Right ventricle myocardium inferior (tissue), 1 donor: ENCODE measurements at places on chromosomes 5 and 9. TPM values are rescaled to one million over a fixed set of nuclear protein-coding genes. Genes with fewer than 3 reads are reported as not detected.

DNA sequence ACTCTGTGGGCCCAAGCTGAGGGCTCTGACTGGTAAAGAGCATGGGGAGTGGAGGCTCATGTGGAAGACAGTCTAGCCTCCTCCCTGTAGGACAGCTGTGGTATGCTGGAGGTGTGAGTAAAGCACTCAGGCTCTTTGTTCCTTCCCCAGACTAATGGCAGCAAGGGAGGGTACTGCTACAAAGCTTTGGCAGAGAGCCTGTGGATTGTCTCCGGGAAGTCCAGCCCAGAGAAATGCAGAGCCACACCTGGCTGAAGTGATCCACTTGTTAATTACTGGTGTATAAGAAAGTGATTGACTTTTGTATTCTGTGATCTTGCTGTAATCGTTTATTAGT, 161.7 kb downstream of the OXCT1 start:
- no peak for DNase-seq

GRCh38 chr5:56698463-56699381, 116.6 kb upstream of the MAP3K1 start:
- DNase-seq: no peak

DNA sequence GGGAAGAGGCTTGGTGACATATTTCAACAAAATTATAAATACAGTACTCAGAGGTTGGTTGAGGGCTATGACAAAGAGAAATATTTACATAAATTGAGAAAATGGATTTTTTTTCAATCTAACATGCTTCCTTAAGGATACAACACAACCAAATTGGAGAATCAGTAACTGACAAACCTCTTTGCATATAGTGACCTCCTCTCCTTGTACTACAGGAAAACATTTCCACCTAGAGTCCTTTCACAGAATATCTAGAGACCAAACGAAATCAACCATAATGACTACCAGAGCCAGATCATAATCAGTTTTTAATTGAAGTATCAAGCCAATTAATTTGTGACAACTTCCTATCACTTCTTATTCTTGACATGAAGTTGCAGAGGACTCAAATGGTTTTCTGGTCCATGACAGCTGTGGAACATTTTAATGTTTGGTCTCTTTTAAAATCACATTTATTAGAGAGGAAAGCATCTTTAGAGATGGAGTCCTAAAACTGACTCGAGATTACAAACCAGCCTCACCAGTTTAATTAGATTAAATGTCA, 1636.5 kb upstream of the C9orf72 start:
- no peak for DNase-seq

DNA sequence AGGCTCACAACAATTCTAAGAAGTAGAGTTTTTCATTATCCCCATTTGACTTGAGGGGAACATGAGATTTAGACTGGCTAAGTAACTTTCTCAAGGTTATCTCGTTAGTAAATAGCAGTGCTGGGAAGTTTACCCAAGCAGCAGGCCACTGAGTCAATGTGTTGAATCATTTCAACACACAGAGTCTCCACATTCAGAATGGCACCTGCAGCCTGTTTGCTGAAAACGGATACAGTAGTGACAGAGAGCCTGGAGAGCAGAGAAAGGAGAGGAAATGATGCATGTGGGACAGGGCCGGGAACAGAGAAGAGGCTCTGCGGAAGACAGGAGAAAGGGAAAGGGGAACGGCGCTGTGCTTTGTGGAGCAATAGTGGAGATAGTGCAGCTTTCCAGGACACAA, 33.5 kb upstream of the ZSWIM6 start:
- no peak for DNase-seq

GRCh38 chr5:180197016-180197702, 11.9 kb downstream of the RASGEF1C start:
- DNase-seq: peak; percentile 42

DNA sequence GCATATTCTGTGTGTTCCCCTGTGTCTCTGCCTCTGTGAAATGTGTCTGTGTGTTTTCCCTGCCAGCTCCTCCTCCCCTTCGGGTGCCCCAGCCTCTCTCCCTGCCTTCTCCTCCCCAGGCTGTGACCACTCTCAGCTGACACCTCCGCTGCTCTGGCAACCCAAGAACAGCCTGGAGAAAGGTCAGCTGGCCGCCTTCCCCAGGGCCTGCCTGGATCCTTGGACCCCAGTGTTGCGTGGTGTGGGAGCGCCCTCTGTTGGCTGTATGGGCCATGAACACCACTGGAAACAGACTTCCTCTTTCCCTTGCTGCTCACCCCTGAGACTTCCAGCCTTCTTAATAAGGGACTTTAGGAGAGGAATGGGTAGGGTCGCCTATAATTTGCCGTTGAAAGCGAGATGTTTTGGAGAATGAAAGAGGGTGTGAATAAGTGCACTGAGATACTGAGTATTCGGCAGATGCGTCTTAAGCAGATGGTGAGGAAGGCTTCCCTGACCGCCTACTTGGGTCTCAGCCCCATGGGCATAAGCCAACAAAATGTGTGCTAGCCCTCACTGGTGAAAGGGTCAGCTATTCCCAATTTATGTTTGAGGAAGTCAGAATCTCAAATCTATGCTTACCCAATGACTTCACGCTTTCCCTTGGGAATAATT, 114.9 kb upstream of the TRIM32 start:
- peak; percentile 94 for DNase-seq

- DNase-seq: no peak
Measured at GRCh38 chr9:11618241-11618805, 1005.5 kb upstream of the PTPRD start.

- DNase-seq: no peak
Measured at GRCh38 chr5:160930406-160930805, 78.4 kb upstream of the ATP10B start.

DNA sequence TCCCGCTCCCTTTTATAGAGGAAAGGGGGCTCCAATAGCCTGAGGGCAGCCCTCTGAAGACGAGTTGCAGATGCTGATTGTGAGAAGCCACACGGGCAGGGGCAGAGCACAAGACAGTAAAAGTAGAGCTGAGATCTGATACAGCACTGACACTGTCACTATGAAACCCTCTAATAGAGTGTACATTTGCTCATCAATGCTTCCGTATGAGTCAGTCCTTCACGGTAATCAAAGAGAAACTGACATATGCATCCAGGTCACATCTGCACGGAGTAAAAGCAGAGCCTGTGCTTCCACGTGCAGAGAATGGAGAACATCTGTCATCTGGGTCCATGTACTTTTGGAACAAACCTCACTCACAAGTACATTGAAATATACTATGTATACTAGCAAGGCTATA, 60.6 kb upstream of the TMEM215 start:
- no peak for DNase-seq

GRCh38 chr5:1098986-1099597, 12.8 kb downstream of the SLC12A7 start:
- no peak for DNase-seq

DNA sequence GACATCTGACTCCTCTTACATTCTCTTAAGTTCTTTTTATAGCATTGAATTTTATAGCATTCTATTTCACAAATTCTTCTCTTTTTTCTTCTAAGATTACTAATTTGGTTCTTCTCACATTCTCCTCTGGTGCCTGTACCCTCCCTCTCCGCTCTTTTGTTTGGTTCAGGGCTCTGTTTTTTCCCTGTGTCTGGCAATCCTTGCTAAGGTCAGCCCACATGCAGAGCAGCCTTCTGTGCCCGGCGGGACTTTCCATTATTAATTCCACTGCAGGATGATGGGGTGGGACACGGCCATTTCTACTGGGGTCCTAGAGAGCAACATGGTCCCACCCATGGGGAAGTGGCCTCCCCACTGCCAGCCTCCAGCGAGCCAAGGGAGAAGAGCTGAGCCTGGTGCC, 9.8 kb upstream of the TRAF2 start:
- no peak for DNase-seq

DNA sequence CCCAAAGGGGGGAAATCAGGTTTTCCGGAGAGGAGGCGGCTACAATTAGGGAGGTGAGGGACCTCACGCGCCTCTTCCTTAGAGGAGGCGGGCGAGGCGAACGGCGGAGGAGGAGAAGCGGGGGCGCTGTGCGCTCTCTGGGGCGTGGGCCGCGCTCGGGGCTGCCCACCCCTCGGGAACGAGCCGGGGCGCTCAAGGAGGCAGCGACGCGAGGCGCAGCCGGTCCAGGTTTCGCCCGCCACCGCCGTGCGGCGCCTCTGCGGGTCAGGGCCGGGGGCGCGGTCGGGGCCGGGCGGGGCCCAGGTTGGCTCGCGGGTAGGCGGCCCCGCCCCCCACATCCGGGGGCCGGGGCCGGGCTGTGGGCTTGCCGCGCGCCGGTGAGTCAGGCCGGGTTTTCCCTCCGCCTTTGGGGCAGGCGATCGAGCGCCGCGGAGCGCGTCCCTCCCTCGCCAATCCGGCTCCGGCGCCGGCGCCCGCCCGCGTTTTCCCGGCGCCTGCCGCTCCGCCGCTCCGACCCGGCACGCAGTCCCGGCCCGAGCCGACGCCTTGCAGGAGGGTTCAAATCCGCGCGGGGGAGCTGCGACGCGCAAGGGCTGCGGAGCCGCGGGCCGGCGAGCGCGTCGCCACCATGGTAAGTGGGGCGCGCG, at the start of gene N4BP3:
TSS of gene N4BP3 (plus strand) at position 392 of the 647 bp plus-strand sequence. CDS start 6,052 bp downstream, outside the sequence.
- no peak for DNase-seq

- no peak for DNase-seq
Measured at GRCh38 chr5:104569621-104570020, 1007.0 kb upstream of the NUDT12 start.

- no peak for DNase-seq
Measured at GRCh38 chr5:124059200-124059599, 547.2 kb downstream of the CSNK1G3 start.

- no peak for DNase-seq
Measured at GRCh38 chr5:147551677-147552076, 41.8 kb upstream of the DPYSL3 start.

GRCh38 chr9:28841775-28842174, 1268.5 kb upstream of the C9orf72 start:
- no peak for DNase-seq

DNA sequence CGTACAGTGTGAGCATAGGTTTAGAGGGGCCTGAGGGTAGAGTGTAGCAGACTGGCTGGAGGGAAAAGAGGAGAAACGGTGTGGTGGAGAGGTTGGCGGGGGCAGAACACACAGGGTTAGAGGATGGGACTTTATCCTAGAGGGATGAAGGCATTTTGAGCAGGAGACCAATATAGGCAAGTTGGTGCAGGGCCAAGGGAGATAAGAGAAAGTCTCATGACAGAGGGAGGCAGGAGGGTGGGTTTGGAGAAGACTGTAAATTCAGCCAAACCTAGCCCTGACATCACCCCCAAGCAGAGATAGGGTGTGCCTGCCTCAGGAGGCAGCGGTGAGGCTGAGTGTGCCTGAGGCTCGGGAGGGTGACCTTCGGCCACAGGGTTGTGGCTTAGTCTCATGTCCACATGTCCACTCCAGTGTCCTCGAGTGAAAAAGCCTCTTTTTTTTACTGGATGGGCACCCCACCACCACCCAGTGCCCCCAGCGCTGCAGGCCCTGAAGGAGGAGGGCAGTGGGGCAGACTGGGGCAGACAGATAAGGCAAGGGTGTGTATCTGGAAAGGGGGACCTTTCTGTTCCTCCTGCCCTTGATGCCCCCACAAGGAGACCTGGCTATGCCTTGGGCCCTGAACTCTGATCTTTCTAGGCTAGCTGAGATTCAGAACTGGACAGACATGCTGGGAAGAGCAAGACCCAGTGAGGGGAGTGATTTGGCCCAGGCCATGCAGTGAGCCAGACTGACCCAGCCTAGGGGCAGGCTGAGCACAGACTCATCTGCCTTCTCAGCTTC, 108.7 kb downstream of the RGS3 start:
- no peak for DNase-seq

DNA sequence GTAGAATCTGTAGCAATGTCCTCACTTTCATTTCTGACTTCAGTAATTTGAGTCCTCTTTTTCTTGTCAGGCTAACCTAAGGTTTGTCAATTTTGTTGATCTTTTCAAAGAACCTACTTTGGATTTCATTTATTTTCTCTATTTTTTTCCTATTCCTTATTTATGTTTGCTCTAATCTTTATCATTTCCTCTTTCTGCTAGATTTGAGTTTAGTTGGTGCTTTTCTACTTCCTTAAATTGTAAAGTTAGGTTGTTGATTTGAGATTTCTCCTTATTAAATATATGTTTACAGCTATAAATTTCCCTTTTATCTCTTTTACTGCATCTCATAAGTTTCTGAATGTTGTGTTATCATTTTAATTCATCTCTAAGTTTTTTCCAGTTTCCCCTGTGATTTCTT, 75.1 kb upstream of the FAM120A start:
- DNase-seq: no peak

SLC6A3 gene
- not detected for total RNA-seq

TSTD2 gene
- 24.8 TPM for total RNA-seq

CCDC192 gene
- not detected for total RNA-seq

LURAP1L gene
- 1.9 TPM for total RNA-seq

SLC22A4 gene
- total RNA-seq: 0.57 TPM

PCDHB6 gene
- total RNA-seq: 0.51 TPM

FGF1 gene
- 57.0 TPM for total RNA-seq

DBH gene
- not detected for total RNA-seq

DND1 gene
- 0.24 TPM for total RNA-seq

EQTN gene
- total RNA-seq: not detected
